Activated T-cell treated with anti-CD3 and anti-CD28 coated beads, Interleukin-2, amount 50 U/mL, for 48 hours (primary cell): ENCODE measurements at places on chromosomes 6 and 20.

- DNase-seq = no peak
These were observed 35.8 kb upstream of the TPD52L1 start for GRCh38 chr6:125117818-125118217.

DNA sequence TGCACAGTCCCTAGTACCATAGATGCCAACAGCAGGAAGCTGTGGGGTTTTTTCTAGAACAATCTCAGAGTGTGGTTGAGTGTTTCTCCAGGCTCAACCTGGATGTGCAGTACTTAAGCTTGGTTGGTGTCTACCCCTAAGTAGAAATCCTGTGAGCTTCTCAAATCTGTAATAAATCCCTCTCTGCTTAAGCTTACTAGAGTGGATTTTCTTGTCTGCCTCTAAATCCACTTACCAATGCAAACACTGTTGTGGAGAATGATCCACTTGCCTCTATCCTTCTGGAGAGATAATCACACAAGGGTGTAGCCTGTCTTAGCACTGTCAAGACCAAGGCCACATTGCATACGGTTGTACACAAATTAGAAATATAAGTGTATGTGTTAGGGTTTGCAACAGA is 43.3 kb upstream of the CLIC5 start:
- no peak for DNase-seq

GRCh38 chr6:129607581-129608186 is 102.3 kb downstream of the ARHGAP18 start:
- no peak for DNase-seq

DNA sequence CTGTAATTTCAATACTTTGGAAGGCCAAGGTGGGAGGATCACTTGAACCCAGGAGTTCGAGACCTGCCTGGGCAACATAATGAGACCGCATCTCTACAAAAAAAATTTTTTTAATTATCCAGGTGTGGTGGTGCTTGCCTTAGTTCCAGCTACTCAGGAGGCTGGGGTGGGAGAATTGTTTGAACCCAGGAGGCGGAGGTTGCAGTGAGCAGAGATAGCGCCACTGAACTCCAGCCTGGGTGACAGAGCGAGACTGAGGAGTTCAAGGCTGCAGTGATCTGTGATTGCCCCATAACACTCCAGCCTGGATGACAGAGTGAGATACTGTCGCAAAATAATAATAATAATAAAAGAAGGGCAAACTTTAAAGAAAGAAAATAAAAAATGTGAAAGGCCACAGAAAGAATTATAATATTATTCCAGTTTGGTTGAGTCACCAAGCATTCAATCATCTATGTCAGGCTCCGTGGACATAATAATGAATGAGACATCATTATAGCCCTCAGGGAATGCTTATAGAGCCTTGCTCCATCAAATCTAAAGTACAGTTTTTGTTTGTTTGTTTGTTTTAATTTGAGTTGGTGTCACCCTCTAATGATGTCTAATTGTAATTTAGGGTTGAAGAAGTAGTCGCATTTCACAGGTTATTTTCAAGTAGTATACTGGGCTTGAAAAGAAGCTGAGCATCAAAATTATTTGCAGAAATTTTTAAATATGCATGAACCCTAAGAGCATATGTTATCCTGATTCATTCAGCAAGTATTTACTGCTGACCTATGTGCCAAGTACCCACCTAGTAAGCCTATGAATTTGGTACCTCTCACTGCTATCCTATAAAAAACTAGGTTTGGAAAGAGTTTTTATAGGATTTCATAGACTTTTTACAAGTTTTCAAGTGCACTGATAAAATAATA is 15.1 kb downstream of the GLYATL3 start:
- no peak for DNase-seq
